ENCODE measurements at places on chromosomes 16 and 17. TPM values are rescaled to one million over a fixed set of nuclear protein-coding genes. Genes with fewer than 3 reads are reported as not detected.
A peak's percentile ranks its signal among the peaks of the same experiment; 100 is the strongest.

Gene SDK2
- total RNA-seq, result 12.7 TPM

Gene TCAP
- total RNA-seq, result 4.2 TPM

Gene SGCA
- 3.8 TPM for total RNA-seq

Gene ABCA9
- total RNA-seq, result 0.91 TPM

Gene RGS11
- total RNA-seq, result not detected

Gene IL17C
- total RNA-seq, result 1.5 TPM

Gene ZFPM1
- total RNA-seq, result 32.2 TPM

Gene ENPP7
- 6.7 TPM for total RNA-seq

Gene NPB
- 0.24 TPM for total RNA-seq

GRCh38 chr17:43018932-43019331 is 3.3 kb downstream of the VAT1 start:
- H3K36me3 ChIP-seq, result peaks cover 2% of the 10 kb centered on the region
- H3K4me1 ChIP-seq, result peaks cover 17% of the 10 kb centered on the region
- no peak overlapping the region for H3K4me3 ChIP-seq
- DNase-seq, result no peak
- no peaks in the 10 kb centered on the region for H3K27me3 ChIP-seq

GRCh38 chr16:4680673-4681470 is 12.5 kb upstream of the NUDT16L1 start:
- DNase-seq, result no peak
- H3K27me3 ChIP-seq, result no peaks in the 10 kb centered on the region
- H3K27ac ChIP-seq, result peak overlapping the region; percentile 24
- no peak overlapping the region for H3K4me3 ChIP-seq
- no peaks in the 10 kb centered on the region for H3K4me1 ChIP-seq

DNA sequence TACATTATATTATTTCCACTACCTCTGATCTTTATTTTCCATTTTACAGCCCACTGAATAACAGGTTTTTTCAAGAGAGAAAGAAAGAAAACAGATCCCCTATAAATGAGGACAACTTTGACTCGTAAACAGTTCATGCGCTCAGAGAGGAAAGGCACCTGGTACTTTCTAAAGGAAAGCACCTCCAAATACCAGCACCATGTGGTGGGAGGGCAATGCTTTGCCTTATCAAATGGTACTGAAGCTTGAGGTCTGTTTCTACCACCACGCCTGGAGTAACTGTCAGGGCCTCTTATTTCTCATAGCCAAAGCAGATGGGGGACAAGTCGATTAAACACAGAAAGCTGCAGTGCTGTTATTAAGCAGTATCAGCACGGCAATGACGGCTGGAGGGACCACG is 510.3 kb upstream of the ZFHX3 start:
- no peaks in the 10 kb centered on the region for H3K36me3 ChIP-seq
- DNase-seq, result no peak
- H3K27ac ChIP-seq, result no peak overlapping the region
- no peak overlapping the region for H3K4me3 ChIP-seq
- no peaks in the 10 kb centered on the region for H3K27me3 ChIP-seq

DNA sequence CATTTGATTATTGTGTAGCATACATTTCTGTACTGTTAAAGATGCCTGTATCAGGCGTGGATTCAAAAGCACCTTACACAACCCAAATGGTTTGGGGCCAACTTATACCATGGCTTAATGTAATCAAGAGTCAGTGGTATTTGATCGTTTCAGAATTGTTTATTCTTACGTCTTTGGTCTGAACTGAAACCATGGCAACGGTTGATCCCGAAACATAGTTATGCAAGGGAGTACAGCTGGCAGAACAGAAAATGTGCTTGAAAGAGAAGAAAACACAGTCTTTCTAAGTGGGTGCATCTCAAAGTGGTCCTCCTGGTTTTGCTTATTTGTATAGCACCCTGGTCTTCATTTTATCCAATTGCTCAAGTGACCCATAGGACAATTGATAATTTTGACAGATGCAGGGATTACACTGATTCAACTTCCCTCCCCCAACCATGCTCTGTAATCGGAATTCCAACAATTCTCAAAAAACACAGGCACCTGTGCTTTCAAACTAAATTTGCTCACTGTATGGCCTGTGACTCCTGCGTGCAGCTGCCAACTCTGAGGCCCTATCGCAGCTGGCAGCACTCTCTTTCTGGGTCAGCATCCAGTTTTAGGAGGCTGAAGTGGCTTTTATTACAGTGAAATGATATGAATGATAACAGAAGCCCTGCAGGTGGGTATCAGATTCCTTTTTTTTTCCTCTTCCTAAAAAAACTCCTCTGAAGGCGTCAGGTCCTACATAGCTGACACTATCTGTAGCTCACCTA is 77.0 kb upstream of the AXIN2 start:
- no peaks in the 10 kb centered on the region for H3K36me3 ChIP-seq
- H3K27me3 ChIP-seq, result no peaks in the 10 kb centered on the region
- H3K4me1 ChIP-seq, result no peaks in the 10 kb centered on the region
- DNase-seq, result no peak

DNA sequence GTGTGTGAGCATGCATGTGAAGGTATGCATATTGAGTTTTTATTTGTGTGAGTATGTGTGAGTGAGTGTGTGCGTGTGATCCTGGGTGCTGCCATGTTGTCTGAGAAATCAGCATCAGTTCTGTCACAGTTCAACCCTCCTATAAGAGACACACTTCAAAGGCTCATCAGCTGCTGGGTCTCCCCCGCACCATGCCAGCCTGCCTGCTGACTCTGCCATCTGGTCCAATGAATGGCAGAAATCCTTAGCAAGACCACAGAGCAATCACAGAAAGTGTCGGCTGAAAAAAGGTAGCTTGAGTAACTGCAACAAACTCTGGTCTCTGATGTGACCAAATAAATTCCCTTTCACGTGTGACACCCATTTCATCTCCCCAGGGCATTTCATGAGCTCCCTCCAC is 381.8 kb upstream of the MAF start:
- H3K36me3 ChIP-seq, result no peaks in the 10 kb centered on the region
- no peak overlapping the region for H3K4me3 ChIP-seq
- DNase-seq, result no peak
- no peaks in the 10 kb centered on the region for H3K4me1 ChIP-seq
- H3K27ac ChIP-seq, result no peak overlapping the region
- H3K27me3 ChIP-seq, result no peaks in the 10 kb centered on the region

GRCh38 chr17:83008526-83008925 is 70.9 kb upstream of the METRNL start:
- DNase-seq, result no peak
- H3K4me1 ChIP-seq, result no peaks in the 10 kb centered on the region
- no peak overlapping the region for H3K4me3 ChIP-seq

- no peaks in the 10 kb centered on the region for H3K36me3 ChIP-seq
- no peaks in the 10 kb centered on the region for H3K27me3 ChIP-seq
- peaks cover 6% of the 10 kb centered on the region for H3K4me1 ChIP-seq
- no peak overlapping the region for H3K27ac ChIP-seq
- no peak overlapping the region for H3K4me3 ChIP-seq
Measured at GRCh38 chr17:69434164-69434579, 19.7 kb downstream of the MAP2K6 start.

DNA sequence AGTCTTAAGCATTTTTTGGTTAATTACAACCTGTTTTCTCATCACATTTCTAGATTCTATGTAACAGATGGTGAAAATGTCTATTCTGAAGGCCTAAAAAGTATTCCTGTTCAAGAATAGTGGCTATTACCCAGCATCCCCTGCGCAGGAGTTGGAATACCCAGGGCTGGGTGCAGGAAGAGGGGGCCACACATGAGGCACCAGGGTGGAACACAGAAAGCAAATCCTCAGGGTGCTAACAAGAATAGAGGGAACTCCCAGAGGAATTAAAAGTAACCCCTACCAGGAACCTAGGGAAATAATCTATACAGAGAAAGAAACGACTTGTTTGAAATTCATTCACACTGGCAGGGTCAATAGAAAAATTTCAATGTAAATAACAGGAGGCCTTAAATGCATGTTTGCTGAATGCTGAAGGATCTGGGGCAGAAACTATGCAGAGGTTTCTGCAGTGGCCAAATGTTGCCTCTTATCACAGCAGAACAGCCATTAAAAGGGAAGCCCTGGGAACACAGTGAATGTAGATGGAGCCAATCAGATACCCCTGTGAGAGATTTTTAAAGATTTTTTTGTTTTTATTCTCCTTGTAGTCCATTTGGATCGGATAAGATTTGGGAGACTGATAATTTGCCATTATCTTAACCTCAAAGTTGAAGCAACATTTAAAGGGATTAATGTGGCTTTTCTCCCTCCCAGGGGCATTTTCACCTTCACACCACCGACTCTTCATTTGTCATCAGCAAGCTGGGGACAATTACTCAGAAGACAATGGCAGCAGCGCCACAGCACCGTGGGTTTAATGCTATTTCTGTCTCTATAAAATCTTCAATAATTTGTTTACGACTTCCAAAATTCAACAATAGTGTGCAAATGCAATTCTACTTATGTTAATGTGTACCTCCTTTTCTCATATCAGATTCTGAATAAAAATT is 196.0 kb upstream of the PSMD7 start:
- H3K4me3 ChIP-seq, result no peak overlapping the region
- no peaks in the 10 kb centered on the region for H3K36me3 ChIP-seq
- H3K4me1 ChIP-seq, result no peaks in the 10 kb centered on the region

GRCh38 chr16:65095906-65096305 is 26.0 kb downstream of the CDH11 start:
- DNase-seq, result no peak
- H3K4me1 ChIP-seq, result no peaks in the 10 kb centered on the region
- no peak overlapping the region for H3K4me3 ChIP-seq
- H3K36me3 ChIP-seq, result no peaks in the 10 kb centered on the region

GRCh38 chr16:86298758-86299134 is 211.6 kb upstream of the FOXF1 start:
- no peak overlapping the region for H3K4me3 ChIP-seq
- H3K36me3 ChIP-seq, result no peaks in the 10 kb centered on the region
- H3K27ac ChIP-seq, result no peak overlapping the region
- DNase-seq, result no peak
- H3K27me3 ChIP-seq, result no peaks in the 10 kb centered on the region

DNA sequence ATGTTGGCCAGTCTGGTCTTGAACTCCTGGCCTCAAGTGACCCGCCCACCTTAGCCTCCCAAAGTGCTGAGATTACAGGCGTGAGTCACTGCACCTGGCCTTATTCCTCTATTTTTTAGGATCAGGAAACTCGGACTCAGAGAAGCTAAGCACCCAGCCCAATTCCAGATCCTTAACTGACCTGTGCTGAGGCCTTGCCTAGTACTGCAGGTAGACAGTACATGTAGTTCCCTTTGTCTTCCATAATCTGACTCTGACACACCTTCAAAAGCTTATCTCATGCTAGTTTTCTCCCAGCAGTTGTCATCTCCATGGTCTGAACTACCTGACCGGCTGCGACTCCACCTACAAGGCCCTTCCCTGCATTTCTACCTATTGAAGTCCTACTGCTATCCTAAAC is 65.7 kb upstream of the AXIN2 start:
- no peak for DNase-seq
- H3K27me3 ChIP-seq, result no peaks in the 10 kb centered on the region
- no peak overlapping the region for H3K27ac ChIP-seq
- no peak overlapping the region for H3K4me3 ChIP-seq
- H3K36me3 ChIP-seq, result no peaks in the 10 kb centered on the region

- no peaks in the 10 kb centered on the region for H3K36me3 ChIP-seq
- H3K4me1 ChIP-seq, result peaks cover 8% of the 10 kb centered on the region
- H3K27me3 ChIP-seq, result peaks cover 41% of the 10 kb centered on the region
Measured at GRCh38 chr17:2837147-2837561, 40.9 kb downstream of the RAP1GAP2 start.

- H3K27me3 ChIP-seq, result no peaks in the 10 kb centered on the region
- no peak overlapping the region for H3K4me3 ChIP-seq
- no peaks in the 10 kb centered on the region for H3K4me1 ChIP-seq
- no peak for DNase-seq
Measured at GRCh38 chr16:66352304-66352703, 14.2 kb upstream of the CDH5 start.

GRCh38 chr16:64417711-64418227 is 704.1 kb downstream of the CDH11 start:
- H3K27me3 ChIP-seq, result no peaks in the 10 kb centered on the region
- H3K4me1 ChIP-seq, result no peaks in the 10 kb centered on the region
- H3K4me3 ChIP-seq, result no peak overlapping the region
- H3K36me3 ChIP-seq, result no peaks in the 10 kb centered on the region
- no peak overlapping the region for H3K27ac ChIP-seq

DNA sequence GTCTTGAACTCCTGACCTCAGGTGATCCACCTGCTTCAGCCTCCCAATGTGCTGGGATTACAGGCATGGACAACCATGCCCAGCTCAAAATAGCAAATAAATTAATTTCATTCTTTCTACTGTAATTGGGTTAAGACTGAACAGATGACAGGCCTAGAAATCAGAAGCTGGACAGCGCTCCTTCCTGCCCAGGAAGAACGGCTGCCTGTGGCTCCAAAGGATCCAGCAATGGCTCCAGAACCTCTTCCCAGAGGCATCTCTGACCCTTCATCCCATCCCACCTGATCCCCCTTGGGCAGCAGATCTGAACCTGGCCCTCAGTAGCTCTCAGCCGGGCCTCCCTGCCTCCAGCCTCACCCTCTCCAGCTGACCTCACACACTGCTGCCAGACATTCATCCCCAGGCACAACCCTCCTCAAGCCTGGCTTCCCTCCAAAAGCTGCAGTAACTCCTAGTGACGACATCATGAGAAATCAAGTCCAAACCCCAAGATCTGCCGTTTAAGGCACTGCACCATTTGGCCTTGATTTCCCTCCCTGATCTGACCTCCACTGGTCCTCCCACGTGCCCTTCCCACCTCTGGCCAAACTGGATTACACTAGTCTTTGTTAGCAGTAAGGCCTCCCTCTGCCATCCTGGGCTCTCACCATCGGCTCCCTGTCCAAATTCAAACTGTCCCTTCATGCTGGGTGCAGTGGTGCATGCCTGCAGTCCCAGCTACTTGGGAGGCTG is 3.1 kb upstream of the MIF4GD start:
- no peaks in the 10 kb centered on the region for H3K27me3 ChIP-seq
- H3K4me1 ChIP-seq, result peaks cover 15% of the 10 kb centered on the region
- H3K4me3 ChIP-seq, result no peak overlapping the region
- no peaks in the 10 kb centered on the region for H3K36me3 ChIP-seq
- H3K27ac ChIP-seq, result no peak overlapping the region

- no peaks in the 10 kb centered on the region for H3K27me3 ChIP-seq
- no peak overlapping the region for H3K4me3 ChIP-seq
- peaks cover under 1% of the 10 kb centered on the region for H3K36me3 ChIP-seq
- no peak for DNase-seq
Measured at GRCh38 chr17:40092581-40092980, 7.8 kb downstream of the NR1D1 start.

DNA sequence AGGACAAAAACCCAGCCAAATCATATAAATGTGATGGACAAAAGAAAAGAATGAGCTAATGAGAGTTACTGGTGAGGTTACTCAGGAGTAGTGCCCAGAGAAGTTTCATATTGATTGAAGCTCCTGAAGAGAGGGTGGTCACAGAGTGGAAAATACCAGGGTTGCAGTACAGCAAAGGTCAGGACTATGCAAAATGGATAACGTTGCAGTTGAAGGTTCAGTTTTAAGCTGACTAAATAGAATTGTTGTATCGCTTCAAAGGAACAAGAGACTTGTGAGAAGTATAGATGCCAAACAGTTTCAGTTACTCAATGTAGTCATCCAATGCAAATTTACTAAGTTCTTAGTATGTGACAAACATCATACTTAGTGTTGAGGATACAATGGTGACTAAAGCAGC is 47.1 kb downstream of the ABCA8 start:
- no peaks in the 10 kb centered on the region for H3K27me3 ChIP-seq
- H3K4me3 ChIP-seq, result no peak overlapping the region
- no peaks in the 10 kb centered on the region for H3K4me1 ChIP-seq
- H3K27ac ChIP-seq, result no peak overlapping the region

- no peaks in the 10 kb centered on the region for H3K27me3 ChIP-seq
- no peak for DNase-seq
- H3K4me3 ChIP-seq, result no peak overlapping the region
- H3K27ac ChIP-seq, result no peak overlapping the region
- H3K36me3 ChIP-seq, result no peaks in the 10 kb centered on the region
Measured at GRCh38 chr16:31145398-31145990, 4.4 kb downstream of the PRSS36 start.
